MCF 10A (cell line): ENCODE measurements at places on chromosomes 12 and 14.

DNA sequence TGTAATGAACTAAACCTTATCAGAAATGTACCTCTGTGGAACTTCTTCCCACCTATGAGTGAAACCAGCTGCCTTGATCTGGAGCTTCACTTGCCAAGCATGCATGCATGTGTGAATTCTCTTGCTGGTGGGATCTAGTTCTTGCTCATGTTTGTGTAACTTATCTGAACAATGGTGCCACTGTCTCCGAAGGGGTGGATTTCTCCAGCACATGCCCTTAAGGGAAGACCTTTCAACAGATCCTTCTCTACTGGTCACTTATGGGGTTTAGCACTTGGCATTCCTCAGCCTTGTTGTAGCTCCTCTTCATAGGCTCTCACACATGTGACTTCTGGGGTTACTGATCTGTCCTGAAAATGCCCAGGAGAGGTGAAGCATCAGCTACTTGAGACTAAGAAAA is 25.0 kb downstream of the SMOC1 start:
- no peak for DNase-seq

DNA sequence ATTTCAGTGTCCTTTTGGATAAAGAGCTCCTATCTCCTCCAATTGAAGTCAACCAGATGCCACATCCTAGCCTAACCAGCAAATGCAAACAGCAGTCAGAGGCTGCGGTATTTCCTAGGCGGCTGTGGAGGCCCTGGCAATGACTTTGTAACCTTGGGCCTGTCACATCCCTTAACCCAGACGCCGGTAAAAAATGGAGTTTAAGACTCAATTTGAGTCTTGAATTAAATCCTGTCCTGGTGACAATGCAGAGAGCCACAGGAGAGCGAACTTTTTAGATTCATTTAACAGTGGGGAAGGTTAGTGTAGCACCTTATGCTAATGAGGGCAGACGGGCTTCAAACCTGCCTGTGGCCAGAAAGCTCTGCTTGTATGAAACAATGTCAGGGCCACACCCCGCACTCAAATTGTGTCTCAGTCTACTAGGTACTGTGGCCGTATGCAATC is 1.3 kb downstream of the C12orf75 start:
- DNase-seq, result peak; percentile 52

- DNase-seq, result no peak
Measured at GRCh38 chr12:130151846-130152245, 10.4 kb upstream of the FZD10 start.

DNA sequence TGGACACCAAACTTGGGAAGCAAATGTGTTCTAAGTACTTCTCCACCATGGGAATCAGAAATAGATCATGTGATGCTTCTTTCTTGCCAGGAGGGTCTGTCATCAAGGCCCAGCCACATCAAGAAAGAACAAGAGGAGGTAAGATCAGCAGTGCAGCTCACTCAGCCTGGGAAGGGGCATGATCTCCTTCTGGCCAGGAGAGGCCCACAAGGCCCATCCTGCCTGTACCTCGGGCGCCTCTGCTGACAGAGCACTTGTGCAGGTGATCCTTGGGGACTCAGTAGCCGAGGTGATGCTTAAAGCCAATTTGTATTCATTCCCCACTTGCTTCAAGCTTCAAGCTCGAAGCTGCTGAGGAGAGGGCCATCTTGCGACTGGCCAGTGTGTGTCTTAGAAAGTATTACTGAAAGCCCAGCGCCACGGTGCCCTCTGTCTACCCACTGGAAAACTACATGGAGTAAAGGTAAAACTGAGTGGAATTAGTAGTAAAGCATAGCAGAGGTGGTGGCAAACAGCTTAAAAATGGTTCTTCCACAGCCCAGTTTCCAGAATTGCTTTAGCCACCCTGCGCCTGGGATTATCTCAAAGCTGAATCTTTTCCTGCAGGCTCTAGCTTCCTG is 26.2 kb downstream of the RTRAF start:
- peak; percentile 30 for DNase-seq

DNA sequence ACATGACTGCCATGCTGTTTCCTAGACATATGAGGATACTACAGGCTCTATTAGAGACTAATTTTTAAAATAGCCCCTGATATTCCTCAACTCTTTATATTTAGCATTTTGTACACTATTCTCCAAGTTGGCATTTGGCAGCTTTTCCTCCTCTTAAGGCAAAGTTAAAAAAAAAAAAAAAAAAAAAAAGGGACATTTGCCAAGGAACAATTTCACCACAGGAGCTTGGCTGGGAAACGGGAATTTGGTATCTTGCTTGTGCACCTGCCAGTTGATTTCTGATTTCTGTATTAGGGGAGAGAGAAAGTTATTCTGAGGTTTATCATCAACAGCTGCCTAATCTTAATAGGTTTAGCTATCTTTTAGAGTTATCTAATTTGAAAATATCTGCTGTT is 87.2 kb downstream of the CAND1 start:
- no peak for DNase-seq

DNA sequence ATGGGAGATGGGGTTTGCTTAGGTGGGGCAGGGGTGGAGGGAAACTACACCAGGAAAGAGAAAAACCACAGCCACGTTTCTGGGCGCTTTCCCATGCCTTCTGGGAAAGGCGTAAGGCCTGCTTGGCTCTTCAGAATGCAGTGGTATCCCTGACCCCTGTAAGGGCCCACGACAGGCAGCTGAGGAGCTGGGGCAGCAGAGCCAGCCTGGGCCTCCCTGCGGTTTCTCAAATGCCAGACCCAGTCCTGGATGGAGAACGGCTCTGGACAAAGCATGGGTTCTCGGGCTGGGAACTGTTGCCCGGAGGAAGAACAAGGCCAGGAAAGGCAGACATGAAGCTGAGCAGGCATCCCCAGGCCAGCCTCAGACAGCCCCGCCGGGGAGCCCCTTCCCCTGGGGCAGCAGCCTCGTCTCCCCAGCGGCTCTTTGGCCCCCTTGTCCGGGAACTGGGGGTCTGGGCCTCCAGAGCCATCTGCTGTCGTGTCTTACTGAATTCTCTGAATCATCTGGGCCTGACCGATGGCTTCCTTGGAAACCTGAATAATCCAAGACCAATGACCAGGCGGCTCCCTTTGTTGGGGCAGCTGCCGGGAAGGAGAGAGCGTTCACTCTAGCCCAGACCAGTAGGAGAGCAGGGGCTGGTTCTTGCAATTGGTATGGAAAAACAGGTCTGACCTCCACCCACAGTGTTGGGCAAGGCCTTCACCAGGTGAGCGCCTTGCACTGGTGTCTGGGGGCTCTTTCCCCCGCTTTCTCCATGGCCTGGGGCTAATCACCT is 64.0 kb upstream of the RIN3 start:
- DNase-seq, result no peak

DNA sequence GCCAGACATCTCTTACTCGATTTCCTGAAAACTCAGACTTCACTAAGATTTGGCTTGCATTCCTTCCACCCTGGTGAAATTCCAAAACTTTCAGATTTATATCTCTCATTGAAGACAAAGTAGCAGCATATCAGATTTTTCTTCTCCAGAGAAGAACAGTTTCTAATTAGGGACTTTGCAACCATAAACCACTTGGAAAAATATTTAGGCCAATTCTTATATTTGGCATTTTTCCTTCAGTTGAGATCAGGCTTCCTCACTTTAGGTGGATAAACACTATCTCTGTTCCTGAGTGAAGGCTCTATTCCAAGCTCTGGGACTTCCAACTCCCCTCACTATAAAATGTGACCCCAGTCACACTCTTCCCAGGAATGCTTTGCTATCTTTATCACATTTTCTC is 1434.3 kb upstream of the FLRT2 start:
- DNase-seq, result no peak

DNA sequence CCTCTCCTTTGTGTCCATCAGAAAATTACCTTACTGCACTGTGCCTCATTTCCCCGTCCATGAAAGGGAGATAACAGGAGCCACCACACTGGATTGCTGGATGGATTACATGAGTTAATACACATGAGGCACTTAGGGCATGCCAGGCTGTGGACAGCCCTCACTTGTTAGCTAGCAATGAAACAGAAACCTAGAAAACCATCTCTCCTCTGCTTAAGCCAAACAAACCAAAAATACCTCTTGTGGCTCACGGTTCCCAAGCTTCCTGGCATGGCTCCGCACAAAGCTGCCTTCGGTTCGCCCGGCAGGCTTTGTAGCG is 660 bp upstream of the HCFC2 start:
- peak; percentile 32 for DNase-seq

- DNase-seq, result peak; percentile 93
Measured at GRCh38 chr12:54935235-54935951, 49.2 kb downstream of the TESPA1 start.

- DNase-seq, result no peak
Measured at GRCh38 chr14:94747739-94748138, 22.2 kb downstream of the GSC start.

GRCh38 chr14:24323341-24323740 is 11.5 kb downstream of the ADCY4 start:
- no peak for DNase-seq

DNA sequence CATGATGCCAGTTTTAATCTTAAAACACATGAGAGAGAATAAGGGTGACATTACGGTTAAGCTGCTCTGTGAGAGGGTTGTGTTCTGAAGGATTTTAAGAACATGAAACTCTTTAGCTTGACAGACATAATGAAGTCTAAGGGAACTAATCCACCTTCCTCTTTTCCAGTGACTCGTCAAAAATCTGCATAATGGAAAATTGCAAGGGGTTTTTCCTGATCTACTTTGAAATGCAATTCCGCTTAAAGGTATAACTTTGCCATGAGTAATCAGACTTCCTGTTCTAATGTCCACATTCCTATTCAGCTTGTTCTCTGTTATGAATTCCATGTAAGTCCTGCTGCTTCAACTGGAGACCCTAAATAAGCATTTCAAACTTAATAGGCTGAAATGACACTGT is at the start of gene ZNF705A:
ZNF705A (plus strand) TSS at position 171 of the 400 bp plus-strand sequence. CDS start 15,611 bp downstream, outside the sequence.
- peak; percentile 24 for DNase-seq

- no peak for DNase-seq
Measured at GRCh38 chr14:95828649-95829265, 47.9 kb upstream of the TUNAR start.

GRCh38 chr14:93085911-93086310 is 29.8 kb downstream of the ITPK1 start:
- DNase-seq, result peak; percentile 57

DNA sequence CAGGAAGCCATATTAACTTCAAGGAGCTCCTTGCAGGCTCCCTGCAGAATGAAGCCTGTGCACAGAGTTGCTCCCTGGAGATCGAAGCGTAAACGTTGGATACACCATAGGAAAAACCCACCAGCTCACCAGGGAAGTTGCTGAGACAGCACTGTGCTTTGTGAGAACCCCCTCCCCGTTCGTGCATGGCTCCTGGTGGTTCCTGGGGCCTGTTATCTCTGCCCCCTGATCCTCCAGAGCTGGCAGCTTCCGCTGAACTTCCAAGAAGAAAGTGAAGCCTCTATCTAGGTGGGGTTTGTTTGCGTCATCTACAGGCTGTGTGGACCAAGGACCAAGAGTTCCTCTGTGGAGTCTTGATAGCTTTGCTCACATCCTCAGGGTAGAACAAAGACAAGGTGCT is 2.4 kb upstream of the CCDC85C start:
- DNase-seq, result no peak

DNA sequence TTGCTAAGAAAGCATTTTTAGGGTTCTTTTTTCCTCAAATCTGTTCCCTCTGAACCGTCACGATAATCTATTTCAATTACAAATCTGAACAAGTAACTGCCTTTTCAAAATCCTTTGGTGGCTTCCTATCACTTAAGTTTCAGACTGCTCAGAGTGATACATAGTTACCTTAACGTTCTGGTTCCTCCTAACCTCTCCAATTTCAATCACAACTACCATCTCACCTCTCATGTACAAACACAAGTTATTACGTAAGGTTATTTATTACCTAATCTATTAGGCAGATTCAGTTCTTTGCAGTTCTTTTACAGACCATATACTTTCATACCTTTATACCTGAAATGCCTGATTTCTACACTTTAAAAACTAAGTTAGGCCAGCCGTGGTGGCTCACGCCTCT is 12.1 kb downstream of the RNF212B start:
- DNase-seq, result no peak

GRCh38 chr14:89428546-89429198 is 11.6 kb upstream of the FOXN3 start:
- peak; percentile 81 for DNase-seq

GRCh38 chr14:64196814-64197411 is 97.3 kb downstream of the ESR2 start:
- no peak for DNase-seq

DNA sequence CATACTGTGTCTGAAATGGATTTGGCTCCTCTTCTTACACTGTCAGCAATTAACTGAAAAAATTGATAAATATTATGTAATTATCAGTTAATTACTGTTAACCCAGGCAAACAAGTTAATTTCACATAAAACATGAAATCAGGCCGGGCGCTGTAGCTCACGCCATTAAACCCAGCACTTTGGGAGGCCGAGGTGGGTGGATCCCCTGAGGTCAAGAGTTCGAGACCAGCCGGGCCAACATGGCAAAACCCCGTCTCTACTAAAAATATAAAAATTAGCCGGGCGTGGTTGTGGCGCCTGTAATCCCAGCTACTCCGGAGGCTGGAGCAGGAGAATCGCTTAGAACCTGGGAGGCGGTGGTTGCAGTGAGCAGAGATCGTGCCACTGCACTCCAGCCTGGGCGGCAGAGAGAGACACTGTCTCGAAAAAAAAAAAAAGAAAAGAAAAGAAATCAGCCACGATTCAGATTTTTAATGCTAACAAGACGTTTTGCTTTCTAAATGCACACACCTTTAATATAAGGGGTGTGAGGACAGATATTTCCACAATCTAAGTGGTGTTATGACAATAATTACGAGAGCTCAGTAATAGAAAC is 473 bp upstream of the TMEM19 start:
- DNase-seq, result no peak

DNA sequence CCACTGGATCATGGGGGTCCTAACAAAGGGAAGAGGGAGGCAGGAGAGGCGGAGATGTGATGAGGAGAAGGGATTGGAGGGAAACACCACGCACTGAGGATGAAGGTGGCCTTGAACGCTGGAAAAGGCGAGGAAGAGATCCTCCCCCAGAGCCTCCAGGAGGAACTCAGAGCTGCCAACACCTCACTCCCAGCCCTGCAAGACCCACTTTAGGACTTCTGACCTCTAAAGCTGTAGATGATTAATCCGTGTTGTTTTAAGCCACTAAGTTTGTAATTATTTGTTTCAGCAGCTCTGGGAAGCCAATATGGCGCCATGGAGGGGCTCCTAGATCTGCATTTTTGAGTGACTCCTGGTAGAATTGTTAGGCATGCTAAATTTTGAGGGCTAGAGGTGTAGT is 74.6 kb upstream of the CEP83 start:
- no peak for DNase-seq

DNA sequence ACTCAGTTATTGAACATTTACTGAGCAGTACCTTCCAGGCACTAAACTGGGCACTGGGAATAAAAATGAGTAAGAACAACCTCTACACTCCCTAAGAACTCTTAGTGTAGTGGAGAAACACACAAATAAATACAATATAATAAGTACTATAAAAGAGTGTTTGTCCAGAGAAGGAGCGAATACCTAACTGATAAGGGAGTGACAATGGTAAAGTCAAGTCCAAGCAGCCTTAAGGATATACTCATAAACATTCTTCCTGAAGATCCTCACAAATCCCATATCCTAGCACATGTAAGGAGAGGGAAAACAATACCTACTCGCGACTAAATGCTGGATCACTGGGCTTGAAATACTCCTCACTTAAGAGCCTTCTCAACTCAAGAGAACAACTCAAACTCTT is 32.8 kb downstream of the SPTLC2 start:
- DNase-seq, result no peak
